NCI-H345 (cell line): ENCODE measurements at places on chromosomes 3 and 15.
A peak's percentile ranks its signal among the peaks of the same experiment; 100 is the strongest.

DNA sequence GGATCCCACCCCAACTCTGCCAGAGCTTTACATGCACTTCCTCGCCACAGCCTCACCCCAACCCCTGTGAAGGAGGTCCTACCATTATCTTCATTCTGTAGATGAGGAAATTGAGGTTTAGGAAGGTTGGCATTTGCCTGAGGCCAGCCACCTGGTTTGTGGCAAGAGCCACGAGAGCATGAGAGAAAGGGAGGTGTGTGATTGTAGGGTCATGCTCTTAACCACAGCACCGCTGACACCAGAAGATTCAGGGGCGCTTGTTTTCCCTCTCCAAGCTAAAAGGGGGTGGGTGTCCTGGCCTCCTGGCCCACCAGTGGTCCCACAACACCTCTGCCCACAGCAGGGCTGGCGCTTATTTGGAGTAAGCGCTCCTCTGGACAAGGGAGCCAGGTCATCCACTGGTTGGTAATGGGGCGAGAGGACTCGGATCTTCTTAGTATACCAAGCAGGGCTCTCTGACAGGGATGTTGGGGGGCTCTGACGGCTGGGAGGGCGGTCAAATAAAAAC lies 691 bp downstream of the RHCG start:
- DNase-seq: no peak

GRCh38 chr15:41554915-41555314 lies 4.1 kb upstream of the TYRO3 start:
- DNase-seq: no peak

DNA sequence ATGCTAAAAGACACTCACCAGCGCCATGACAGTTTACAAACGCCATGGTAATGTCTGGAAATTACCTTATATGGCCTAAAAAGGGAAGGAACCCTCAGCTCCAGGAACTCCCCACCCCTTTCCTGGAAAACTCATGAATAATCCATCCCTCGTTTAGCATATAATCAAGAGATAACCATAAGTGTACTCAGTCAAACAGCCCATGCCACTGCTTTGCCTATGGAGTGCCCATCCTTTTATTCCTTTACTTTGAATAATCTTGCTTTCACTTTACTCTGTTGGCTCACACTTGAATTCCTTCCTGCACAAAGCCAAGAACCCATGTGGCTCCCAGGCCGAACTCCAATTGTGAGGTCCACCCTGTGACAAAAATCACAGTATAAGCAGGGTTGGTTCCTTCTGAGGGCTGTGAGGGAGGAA lies 19.1 kb upstream of the FSTL1 start:
- DNase-seq: no peak

GRCh38 chr3:32686713-32687112 lies 1.7 kb downstream of the CNOT10 start:
- no peak for DNase-seq

GRCh38 chr3:101414121-101414520 lies 93.7 kb upstream of the IMPG2 start:
- DNase-seq: peak; percentile 14

DNA sequence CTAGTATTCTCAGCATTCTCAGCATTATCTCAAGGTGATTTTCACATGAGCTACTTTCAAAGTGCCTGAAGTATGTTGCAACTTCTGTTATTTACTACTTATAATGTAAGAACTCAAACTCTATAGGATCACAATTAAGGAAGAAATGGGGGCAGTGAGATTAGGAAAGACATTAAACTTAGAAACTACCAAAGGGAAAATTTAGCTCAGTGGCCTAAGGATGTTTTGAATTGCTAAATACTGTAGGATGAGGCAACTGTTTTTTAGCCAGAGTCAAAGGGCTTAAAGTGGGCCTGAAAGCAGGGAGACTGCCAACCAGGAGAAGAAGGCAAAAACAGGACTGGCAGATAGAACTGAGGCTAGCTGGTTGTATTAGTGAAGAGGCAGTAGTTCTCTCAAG lies 55.5 kb upstream of the MBNL1 start:
- DNase-seq: no peak

GRCh38 chr3:56254835-56255234 lies 213.4 kb downstream of the ERC2 start:
- no peak for DNase-seq

DNA sequence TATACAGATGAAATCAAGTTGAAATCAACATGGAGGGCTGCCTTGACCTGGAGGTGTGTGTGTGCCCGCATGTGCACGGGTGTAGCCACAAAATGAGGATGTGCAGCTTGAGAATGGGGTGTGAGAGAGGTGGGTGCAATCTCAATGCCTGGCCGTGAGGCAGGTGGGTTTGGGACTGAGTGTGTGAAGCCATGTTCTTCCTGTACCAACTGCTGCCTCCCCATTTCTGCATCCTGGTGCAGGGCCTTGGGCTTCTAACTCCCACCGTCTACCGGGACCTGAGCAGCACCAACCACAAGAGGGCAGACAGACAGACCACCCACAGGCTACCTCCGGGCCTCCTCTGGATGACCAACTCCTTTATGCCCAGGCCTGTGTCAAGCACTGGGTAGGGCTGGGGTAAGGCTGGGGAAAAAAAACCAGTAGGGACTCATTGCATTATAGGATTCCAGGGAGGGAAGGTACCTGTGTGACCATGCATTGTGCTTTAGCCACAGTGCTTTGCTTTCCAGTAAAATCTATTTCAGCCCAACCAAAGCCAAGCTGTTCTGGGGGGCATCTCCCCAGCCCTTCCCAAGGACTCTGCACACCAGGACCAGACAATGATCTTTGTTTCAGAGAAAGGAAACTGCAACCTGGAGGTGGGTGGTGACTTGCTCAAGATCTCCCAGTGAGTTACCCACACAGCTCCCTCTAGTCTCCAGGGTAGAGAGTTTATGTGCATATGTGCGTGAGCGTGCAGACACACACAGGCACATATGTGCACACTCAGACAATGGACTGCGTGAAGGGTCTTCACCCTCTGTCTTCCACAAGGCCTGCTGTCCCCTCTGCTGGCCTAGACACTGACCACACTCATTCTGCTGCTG lies 162.2 kb upstream of the TLE3 start:
- no peak for DNase-seq

GRCh38 chr3:155785662-155786295 lies 20.3 kb downstream of the C3orf33 start:
- DNase-seq: peak; percentile 41

- no peak for DNase-seq
These were observed 8.1 kb upstream of the GAP43 start for GRCh38 chr3:115615001-115615814.

GRCh38 chr15:63502843-63503738 lies 1.3 kb upstream of the USP3 start:
- DNase-seq: no peak

- DNase-seq: no peak
These were observed 66.3 kb upstream of the DCBLD2 start for GRCh38 chr3:98967758-98968157.

- DNase-seq: peak; percentile 16
These were observed 72.3 kb downstream of the TAMM41 start for GRCh38 chr3:11774296-11774877.

- DNase-seq: no peak
These were observed 33.4 kb downstream of the IGDCC3 start for GRCh38 chr15:65344214-65344913.

DNA sequence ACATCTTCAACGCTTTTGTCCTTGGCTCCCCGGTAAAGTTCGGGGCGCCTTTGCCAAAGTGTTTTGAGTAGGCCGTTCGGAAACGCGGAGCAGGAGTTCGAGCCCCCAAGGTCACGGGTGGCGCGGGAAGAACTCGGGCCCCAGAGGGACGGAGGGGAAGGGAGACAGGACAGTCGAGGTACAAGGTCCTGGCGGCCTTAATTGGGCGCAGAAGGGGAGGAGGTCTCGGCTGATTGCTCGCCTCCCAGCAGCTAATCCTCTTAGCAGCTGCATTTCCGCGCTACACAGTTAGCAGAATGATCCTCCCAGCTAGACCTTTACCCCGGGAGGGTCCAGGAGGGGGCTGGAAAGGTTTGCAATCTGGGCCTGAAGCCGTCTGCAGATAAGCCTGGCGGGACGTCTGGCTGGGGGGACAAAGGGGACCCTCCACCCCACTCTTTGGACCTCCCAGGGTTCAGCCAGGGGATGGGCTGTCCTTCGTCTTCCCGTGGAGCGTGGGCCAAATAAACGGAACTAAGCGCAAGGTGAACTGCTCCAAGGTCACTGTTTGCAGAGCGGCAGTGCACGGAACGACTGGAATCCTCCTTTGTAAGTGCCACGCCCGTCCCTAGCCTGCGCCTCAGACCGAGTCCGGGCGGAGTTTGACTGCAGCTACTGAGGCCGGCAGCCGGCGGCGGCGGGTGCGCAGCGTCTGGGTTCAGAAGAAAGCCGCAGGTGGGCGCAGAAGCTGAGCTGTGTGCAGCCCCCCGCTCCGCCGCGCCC lies 7.2 kb downstream of the EOMES start:
- no peak for DNase-seq

DNA sequence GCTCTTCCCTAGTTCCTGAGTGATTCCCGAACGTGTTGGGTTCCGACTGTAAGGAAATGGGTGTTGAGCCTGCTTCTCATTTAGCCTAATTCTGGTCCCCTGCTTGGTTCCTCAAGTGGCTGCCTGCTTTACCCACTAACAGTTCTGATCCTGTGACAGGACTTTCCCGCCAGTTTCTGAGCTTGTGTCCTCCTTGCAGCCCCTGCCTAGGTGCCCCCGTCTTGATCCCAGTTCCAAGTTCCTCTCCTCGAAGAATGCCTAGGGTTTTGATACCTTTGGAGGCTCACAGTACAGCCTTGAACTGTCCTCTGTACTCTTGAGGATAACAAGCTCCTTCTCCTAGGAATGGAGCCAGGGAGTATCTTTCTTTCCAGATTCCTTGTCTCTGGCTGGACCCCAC lies 12.0 kb upstream of the RASGRF1 start:
- no peak for DNase-seq

- peak; percentile 15 for DNase-seq
These were observed 7.3 kb upstream of the ISG20 start for GRCh38 chr15:88631464-88632028.

- DNase-seq: no peak
These were observed 4.4 kb downstream of the ITIH3 start for GRCh38 chr3:52798978-52799476.

- DNase-seq: no peak
These were observed 151.3 kb downstream of the MFSD1 start for GRCh38 chr3:158953131-158953530.

GRCh38 chr3:174247687-174248152 lies 611.4 kb upstream of the NAALADL2 start:
- no peak for DNase-seq

DNA sequence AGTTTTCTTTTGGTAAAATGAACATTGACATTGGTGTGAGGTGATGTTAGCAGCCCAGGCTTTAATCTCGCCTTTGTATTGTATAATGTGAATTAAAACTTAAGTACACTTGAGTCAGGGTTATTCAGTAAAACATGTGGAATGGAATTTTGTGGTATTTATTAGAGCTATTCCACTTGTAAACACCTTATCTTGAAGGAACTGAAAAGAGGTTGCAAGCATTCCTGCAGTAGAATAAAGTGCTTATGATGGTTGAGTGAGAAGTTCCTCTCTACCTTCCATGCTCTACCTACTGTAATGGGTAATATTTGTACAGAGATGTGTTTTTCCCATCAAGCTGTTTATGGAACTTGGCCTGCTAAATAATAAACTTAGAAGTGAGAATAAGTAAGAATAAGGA lies 36.1 kb downstream of the HMG20A start:
- no peak for DNase-seq

- no peak for DNase-seq
These were observed 57.2 kb upstream of the RGMA start for GRCh38 chr15:93146196-93146595.

DNA sequence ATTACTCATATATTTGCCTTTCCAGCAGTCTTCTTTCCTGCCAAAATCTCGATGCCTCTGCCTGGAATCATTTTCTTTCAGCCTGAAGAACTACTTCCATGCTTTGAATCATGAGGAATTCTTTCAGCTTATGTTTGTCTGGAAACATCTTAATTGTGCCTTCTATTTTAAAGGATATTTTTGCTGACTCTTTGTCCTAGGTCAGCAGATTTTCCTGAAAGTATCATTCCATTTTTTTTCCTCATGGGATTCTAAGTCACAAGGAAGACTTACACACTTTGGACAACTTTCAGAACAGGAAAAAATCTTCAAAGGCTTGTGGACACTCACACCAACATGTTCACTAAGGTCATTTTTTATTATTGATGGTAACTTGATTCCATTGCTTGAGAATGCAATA lies 10.1 kb downstream of the PRR23E start:
- DNase-seq: no peak
